ENCODE measurements at places on chromosomes 1 and 21. TPM values are rescaled to one million over a fixed set of nuclear protein-coding genes. Genes with fewer than 3 reads are reported as not detected.

Gene UBE2U
- total RNA-seq = not detected

Gene SLC45A1
- 5.6 TPM for total RNA-seq

Gene F5
- under 0.01 TPM for total RNA-seq

Gene BMP8B
- total RNA-seq = not detected

Gene CLCA1
- total RNA-seq = not detected

Gene OVAAL
- total RNA-seq = not detected

Gene REG4
- total RNA-seq = not detected

Gene APCS
- not detected for total RNA-seq

Gene OR2L13
- not detected for total RNA-seq

Gene BRINP3
- not detected for total RNA-seq

Gene SLC44A5
- total RNA-seq = 2.2 TPM

Gene AIRE
- 0.07 TPM for total RNA-seq

Gene LDLRAD1
- total RNA-seq = not detected

Gene CRNN
- total RNA-seq = not detected

Gene SDC3
- 37.6 TPM for total RNA-seq

Gene TRIM46
- total RNA-seq = 5.2 TPM

Gene OPRD1
- total RNA-seq = under 0.01 TPM

Gene CRP
- total RNA-seq = not detected

Gene AKNAD1
- total RNA-seq = 0.33 TPM

Gene COL6A1
- 1,943 TPM for total RNA-seq

Gene C1orf116
- total RNA-seq = under 0.01 TPM

Gene CREG1
- total RNA-seq = 158 TPM

Data from smooth muscle cell of the pulmonary artery (primary cell).